Activated CD8-positive, alpha-beta memory T cell treated with anti-CD3 and anti-CD28 coated beads for 48 hours (primary cell): ENCODE measurements at places on chromosomes 13 and 19.

DNA sequence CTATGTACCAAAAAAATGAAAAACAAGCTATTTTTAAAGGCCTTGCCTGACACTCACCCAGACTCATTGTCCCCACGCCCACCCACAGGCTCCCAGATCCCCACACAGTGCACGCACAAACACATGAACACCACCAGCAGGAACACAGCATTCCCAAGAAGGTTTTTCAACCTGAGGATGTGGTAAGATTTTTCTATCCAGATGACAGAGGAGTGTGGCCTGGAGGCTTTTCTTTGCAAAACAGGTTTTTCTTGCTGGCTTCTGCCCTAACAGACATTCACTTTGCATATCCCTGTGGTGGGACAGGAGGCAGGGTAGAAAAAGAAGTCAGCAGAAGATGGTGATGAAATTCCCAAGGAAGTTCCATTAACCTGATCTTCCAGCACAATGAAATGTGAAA lies 97.8 kb downstream of the KLF12 start:
- DNase-seq = no peak

DNA sequence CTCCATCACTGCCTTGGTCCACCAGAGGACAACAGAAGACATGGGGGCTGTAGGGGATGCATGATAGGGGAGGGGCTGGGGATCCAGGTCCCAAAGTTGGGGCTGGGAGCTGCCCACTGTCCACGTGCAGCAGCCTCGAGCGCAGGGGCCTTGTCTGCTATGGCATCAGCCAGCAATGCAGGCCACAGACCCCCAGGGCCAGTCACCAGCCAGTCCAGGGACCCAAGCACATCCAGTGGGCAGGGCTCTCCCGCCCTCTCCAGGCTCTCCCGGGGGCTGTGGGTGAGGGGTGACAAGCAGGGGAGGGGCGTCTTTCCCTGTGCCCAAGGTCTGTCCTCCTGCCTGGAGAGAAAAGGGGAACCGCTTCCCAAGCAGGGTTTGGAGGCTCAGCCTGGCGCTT lies 32.8 kb downstream of the PEPD start:
- DNase-seq = no peak

DNA sequence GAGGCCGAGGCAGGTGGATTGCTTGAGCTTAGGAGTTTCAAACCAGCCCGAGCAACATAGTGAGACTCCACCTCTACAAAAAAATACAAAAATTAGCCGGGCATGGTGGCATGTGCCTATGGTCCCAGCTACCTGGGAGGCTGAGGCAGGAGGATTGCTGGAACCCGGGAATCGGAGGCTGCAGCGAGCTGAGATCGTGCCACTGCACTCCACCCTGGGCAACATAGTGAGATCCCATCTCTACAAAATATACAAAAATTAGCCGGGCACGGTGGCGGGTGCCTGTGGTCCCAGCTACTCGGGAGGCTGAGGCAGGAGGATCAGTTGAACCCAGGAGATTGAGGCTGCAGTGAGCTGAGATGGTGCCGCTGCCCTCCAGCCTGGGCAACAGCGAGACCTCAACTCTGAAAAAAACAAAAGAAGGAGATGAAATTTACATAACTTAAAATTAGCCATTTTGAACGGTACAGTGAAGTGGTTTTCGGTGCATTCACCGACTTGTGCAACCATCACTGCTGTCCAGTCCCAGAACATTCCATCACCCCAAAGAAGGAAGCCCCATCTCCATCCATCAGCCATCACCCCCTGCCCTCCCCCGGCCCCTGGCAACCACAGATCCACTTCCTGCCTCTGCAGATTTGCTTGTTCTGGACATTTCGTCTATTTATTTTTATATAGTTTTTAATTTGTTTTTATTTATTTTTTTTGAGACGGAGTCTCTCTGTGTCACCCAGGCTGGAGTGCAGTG lies 1.6 kb upstream of the AZU1 start:
- no peak for DNase-seq

GRCh38 chr19:55590617-55591016 lies 8.7 kb downstream of the FIZ1 start:
- DNase-seq = no peak

DNA sequence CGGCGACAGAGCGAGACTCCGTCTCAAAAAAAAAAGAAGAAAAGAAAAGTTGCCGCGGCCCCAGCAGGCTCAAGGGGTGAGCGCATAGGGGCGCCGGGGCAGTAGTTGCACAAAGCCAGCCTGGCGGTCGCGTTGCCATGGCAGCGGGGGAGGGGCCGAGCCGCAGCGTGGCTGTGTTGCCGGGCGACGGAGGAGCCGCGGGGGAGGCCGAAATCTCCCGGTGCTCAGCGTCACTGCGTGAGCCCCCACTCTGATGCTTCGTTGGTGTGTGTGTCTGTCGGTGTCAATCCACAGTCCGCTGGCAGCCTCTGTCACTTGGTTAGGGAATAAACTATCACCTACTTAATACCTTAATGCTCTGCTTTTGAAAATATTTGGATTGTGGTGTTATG lies 82.9 kb upstream of the C1QTNF9B start:
- peak; percentile 78 for DNase-seq

DNA sequence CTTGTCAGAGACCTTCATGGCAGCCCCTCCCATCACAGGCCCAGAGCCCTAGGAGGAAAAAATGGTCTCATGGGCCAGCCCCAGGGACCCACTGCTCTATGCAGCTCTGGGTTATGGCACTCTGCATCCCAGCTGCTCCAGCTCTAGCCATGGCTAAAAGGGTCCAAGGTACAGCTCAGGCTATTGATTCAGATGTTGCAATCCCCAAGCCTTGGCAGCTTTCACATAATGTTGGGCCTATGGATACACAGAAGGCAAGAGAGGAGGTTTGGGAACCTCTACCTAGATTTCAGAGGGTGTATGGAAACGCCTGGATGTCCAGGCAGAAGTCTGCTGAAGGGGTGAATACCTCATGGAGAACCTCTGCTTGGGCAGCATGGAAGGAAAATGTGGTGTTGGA lies 996.0 kb downstream of the PCDH9 start:
- no peak for DNase-seq

DNA sequence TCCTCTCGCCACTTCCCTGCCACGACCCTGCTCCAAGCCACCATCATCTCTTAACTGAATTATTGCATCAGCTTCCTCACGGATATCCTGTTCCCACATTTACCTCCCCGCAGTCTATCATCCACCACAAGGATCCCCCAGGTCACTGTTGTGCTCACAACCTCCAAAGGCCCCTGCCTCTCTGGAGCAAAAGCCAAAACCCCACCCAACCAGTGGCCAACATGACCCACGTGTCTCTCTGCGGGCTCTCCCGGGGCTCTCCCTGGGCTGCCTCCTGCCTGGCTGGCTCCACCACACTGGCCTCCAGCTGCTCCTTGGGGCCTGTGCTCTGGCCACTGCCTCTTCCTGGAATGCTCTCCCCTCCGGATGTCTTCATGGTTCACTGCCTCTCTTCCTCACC lies 809.3 kb downstream of the UQCRFS1 start:
- DNase-seq = no peak

- DNase-seq = no peak
Observed at GRCh38 chr19:46728208-46728607, 11.3 kb upstream of the PRKD2 start.

GRCh38 chr19:16293118-16294091 lies 31.2 kb upstream of the KLF2 start:
- DNase-seq = no peak

DNA sequence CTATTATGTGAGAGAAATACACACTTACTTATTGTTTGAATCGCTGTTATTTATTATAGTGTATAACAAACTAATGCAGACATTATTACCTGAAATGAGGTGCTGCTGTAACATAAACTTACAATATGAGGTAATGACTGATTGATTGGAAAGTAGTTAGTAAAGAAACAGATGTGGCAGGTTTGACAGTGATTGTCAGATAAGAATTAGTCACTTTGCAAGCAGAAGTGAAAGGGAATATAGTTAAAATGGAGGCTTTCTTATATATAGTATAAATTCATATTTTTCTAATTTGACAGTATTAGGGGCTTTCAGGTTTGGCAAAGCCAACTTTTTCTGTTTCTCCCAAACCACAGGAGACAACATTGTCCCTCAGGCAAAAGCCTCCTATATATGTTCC lies 20.6 kb downstream of the MIR17HG start:
- DNase-seq = no peak
